ENCODE measurements at places on chromosomes 2 and 18. TPM values are rescaled to one million over a fixed set of nuclear protein-coding genes. Genes with fewer than 3 reads are reported as not detected.

Gene HAAO
- 1.4 TPM for total RNA-seq

Gene RTKN
- 11.1 TPM for total RNA-seq

Gene GPR55
- not detected for total RNA-seq

Gene RBM43
- total RNA-seq, result 5.1 TPM

Gene POTEJ
- total RNA-seq, result 0.46 TPM

Gene GLS
- total RNA-seq, result 179 TPM

Gene SP140
- total RNA-seq, result 2.1 TPM

Gene DUSP2
- total RNA-seq, result 5.5 TPM

Gene NT5C1B
- not detected for total RNA-seq

Gene HPCAL1
- total RNA-seq, result 42.4 TPM

Gene C2orf92
- total RNA-seq, result 8.1 TPM

Gene GAL3ST2
- 0.69 TPM for total RNA-seq

Gene ELOA2
- not detected for total RNA-seq

Gene ABHD3
- total RNA-seq, result 11.8 TPM

Gene CMPK2
- total RNA-seq, result 16.6 TPM

Gene SATB2
- 20.8 TPM for total RNA-seq

Gene KIF5C
- 421 TPM for total RNA-seq

Gene TUBA3D
- not detected for total RNA-seq

Gene COL6A3
- 14.1 TPM for total RNA-seq

Gene INPP5D
- total RNA-seq, result 6.5 TPM

Measured in diencephalon (tissue), 1 donor.